ENCODE measurements at places on chromosomes 2 and 18.

DNA sequence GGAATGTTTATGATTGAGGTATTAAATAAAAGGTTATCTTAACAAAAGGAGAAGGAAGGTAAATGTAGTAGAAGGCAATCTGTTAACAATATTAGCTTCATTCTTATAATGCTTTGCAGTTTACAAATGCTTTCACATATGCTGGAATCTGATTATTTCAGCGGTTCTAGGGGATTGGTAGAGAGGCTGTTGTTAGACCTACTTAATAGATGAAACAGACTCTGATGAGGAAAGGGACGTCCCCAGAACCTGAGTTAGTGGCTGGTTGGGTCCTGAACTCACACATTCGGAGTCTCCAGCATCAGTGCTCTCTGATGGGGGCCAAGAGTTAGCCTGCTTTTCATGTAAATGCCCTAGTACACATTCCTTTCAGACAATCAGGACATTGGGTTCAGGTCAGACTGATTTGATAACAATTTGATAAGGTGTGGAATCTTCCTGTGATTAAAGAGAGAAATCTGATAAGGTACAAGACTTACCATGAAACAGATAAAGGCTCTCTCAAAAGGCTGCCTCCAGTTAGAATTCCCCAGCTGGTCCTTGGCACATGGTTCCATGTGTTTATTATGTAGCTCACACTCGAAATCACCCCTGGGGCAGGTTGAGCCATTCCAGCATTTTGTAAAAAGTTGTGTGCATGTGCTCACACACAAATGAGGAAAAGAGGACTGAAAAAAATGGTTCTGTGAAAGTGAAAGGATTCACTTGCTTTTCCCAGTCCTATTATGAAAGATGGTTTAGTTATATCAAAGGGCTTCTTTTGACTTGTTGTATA, 103.1 kb downstream of the GPD2 start:
- no peak for DNase-seq

DNA sequence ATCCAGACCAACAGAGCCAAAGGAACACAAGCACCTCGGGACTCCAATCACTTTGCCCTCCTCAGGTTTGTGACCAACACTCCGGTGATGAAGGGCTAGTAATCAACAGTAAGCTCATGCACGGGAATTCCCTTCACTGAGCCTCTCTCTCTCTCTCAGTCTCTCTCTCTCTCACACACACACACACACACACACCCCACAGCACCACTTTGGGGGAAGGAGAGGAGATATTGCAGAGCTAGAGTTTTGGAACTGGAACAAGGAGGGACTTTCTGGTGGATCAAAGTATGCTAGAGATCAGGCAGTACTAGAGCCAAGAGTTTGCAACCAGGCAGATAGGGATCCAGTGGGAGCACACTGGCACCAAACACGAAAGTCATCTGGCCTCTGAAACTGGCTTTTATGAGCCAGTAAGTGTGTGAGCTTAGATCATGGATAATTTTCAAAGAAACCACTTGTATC, 98.7 kb downstream of the ANKRD44 start:
- no peak for DNase-seq

DNA sequence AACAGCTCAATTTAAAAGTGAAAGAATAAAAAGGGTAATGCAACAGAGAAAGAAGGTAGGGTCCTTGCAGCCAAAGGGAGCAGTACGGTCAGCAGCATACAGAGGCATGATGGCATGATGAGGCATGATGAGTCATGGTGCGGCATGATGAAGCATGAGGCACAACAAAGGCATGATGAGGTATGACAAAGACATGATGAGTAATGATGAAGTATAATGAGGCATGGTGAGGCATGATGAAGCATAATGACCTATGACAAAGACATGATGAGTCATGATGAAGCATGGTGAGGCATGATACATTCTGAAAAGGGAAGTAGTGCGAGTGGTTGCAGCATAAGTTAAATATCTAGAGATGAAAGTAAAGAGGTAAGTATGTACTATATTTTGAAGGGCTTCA, 673.2 kb downstream of the TMEM182 start:
- DNase-seq, result no peak

- no peak for DNase-seq
These were observed 63.7 kb upstream of the ZCCHC2 start for GRCh38 chr18:62458868-62459716.

DNA sequence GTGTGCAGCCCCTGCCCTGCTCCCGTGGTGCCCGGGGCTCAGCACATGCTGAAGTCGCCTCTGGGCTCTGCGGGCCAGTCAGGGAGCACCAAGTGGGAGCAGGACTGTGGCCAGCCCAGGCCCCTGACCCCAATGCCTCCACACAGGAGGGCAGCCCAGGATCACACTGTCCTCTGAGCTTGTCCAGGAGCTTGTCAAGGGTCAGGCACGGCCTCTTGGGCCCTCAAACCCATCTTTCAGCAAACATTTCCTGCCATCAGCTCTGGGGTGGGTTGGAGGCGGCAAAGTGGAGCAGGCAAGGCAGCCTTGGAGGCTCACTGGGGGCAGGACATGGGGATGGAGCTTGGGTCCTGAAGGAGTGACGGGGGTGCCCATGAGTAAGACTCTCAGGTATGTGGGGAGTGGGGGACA, 10.3 kb downstream of the SNED1 start:
- no peak for DNase-seq

DNA sequence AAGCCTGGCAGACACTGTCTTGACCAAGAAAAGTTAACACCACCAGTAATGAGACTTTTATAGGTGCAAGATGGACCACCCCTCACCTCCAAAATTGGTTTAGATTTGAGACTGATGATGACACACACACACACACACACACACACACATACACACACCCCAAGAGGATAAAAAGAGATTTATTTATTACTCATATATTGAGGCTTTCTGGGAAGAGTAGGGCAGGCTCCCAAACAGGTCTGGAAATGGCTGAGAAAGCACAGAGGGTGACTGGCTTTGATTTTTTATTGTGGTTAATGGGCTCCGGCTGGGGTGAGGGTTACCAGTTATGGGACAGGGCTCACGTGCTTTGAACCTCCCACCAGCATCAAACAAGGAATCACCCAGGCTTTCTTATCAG, 54.2 kb upstream of the ADAM23 start:
- no peak for DNase-seq

- no peak for DNase-seq
These were observed 4.3 kb downstream of the TMEM37 start for GRCh38 chr2:119435953-119436297.

GRCh38 chr18:75228967-75229366, 18.4 kb downstream of the TSHZ1 start:
- no peak for DNase-seq

DNA sequence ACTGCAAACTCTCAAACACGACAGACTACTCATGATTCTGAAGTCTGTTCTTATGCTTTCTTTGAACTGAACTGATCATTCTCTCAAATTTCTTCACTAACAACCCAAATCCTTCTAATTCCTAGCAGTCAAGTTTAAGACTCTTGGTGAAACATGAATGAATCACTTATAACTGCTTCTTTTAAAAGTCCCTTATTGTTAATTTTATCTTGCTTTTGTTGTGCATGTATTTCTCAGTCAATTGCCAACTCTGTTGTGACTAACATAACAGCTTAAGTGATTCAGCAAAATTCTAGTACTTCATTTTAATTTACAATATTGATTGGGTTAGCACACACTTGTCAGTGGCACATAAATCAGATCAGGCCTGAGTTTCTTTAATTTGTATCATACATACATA, 357.0 kb upstream of the FSIP2 start:
- DNase-seq, result no peak

- no peak for DNase-seq
These were observed 65.2 kb downstream of the LTBP1 start for GRCh38 chr2:33011941-33012340.

- no peak for DNase-seq
These were observed 56.5 kb downstream of the MGAT5 start for GRCh38 chr2:134310107-134311079.

DNA sequence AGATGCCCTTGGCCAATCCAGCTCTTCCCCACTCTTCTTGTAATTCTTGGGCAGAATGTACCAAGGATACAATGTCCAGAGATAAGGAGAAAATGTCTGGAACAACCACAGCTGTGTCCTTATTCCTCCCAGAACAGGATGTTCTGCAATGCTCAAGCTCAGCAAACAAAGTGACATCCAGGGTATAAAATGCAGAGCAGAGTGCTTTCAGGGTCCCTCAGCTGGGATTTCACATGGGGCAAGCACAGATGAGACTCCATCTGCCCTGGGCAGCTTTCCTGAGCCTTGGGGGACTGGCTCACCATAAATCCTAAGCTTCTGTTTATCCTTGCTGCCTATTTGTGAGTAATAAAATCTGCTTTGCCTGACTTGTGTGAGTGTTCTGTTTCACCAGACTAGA, 127.4 kb downstream of the VAPA start:
- no peak for DNase-seq

DNA sequence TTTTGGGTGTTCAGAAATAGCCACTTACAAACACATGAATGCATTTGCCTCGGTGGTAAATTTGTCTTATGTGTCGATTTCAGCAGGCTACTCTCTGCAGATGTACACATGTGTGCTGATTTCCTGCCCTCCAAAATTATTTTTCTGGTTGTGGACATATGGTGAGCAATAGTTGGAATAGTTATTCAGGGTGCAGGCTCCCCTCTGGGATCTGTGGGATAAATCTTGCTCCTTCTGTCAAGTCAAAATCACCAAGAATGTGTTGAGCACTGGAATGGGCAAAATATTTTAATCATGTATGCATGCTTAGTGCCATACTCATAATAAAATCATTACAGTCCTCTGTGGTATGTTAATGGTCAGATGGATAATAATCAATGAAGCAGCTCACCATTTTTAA, 684.5 kb downstream of the BCL11A start:
- no peak for DNase-seq
